ENCODE measurements at places on chromosomes 11 and 22.

DNA sequence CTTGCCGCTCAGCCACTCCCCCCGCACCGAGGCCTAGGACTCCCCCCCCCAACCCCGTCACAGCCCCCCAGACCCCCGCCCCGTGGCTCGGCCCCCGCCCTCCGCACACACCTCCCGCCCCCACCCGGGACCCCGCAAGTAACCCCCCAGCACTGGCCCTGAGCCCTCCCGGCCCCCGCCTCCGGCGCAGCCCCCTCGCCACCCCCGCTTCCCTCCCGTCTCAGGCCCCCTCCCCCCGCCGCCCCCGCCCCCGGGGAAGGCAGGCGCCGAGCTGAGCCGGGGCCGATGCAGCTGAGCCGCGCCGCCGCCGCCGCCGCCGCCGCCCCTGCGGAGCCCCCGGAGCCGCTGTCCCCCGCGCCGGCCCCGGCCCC, 1.5 kb downstream of the SHANK3 start:
- no peak for DNase-seq

GRCh38 chr22:25970374-25970911, 198.8 kb upstream of the SEZ6L start:
- DNase-seq = no peak

DNA sequence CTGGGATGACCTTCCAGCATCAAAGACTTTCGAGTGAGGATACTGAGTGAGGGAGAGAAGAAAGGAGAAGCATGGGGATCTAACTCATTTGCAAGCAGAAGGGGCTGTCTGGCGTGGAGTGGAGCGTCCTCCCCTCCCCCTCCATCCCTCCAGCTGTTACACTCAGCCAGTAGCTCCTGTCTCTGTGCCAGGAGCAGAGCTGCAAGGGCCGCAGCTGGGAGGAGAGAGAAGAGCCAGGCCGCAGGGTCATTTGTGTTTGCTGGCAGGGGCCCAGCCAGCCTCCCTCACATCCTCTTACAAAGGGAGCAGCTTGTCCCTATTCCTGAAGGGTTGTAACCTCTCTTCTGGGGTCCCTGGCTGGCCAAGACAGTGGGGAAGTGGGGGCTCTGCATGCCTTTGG, 57.9 kb downstream of the NECTIN1 start:
- no peak for DNase-seq

- no peak for DNase-seq
Observed at GRCh38 chr11:12067796-12068357, 42.5 kb upstream of the MICAL2 start.

DNA sequence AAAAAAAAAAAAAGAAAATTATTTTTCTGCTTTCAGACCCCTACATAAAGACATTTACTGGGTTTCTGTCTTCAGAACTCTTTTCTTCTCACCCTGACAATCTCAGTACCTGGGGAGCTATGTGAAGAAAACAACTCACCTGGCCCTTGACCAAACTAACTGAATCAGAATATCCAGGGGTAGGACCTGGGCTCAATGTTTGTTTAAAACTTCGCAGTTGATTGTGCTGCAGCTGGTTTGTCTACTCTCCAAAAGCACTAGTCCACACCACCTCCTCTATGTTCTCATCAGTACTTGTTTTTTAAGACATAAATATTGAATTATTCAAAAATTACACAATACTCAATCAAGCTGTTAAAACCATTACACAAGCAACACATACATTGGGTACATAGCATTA, 34.8 kb downstream of the EIF3F start:
- DNase-seq = no peak

GRCh38 chr11:38402063-38402462, 1804.0 kb upstream of the RAG2 start:
- DNase-seq = no peak

- DNase-seq = no peak
Observed at GRCh38 chr11:23976426-23976825, 520.4 kb upstream of the LUZP2 start.

DNA sequence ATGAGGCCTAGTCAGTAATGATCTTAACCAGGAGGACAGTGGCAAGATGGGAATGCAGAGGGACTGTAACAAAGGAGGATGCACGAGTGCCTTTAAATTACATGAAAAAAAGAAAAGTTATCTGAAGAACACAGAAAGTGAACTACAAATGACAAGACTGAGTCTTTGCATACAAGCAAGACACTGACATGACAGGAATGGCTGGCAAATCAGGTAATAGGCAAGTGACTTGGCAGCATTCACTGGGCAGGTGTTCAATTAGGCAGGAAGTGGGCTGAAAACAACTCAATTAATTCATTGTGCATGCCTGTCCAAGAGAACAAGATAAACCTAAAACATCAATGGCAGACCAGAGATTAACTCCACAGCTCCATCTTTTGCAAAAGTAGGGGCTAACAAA, 24.0 kb downstream of the SMCO4 start:
- no peak for DNase-seq

DNA sequence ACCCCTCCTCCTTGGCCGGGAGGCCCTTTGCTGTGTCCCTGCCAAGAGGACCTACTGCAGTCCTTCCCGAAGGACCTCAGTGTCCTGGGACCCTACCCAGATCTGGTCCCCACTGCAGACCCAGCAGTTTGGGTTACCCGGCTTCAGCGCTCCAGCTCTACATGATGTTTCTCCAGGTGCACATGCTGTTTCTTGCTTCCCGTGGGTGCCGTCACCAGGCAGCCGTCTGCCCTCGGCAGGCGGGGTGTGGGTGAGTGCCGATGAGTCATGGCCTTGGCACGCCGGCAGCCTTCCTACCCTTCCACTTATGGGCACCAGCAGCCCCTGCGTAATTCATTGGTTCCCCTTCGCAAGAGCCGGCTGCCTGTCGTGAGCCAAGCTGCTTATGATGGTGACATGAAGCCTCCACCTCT, 101.8 kb downstream of the BCR start:
- DNase-seq = peak; percentile 51

DNA sequence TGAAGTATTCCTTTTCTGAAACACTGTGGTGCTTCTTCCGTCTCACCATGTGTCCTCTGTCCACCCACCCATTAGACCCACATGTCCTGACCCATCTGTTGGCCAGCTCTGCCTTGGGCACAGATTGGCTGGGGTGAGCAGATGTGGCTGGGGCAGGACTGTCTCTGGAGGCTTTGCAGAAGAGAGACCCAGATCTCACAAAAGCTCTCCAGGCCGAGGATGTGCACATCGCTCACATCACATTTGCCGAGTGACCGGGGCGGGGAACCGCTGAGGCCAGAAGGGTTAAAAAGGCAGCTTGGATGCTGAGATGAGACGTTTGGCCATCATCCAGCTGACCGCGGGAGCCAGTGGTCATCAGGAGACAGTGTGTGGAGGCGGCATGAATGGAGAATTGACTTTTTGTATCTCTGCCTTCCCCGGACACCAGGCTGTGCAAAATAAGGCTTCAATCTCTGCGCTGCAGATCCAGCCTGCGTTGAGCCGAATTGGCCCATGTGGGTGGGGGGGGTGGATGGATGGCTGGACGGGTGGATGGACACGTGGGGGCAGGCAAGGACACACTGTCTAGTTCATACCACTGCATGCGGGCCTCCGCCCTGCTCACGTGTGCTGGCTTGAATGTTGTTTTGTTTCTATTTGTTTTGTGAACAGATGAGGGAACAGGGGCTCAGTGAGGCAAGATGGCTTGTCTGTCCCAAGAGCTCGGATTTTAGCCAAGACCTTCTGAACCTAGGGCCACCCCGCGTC, 6.1 kb downstream of the IFITM10 start:
- no peak for DNase-seq

DNA sequence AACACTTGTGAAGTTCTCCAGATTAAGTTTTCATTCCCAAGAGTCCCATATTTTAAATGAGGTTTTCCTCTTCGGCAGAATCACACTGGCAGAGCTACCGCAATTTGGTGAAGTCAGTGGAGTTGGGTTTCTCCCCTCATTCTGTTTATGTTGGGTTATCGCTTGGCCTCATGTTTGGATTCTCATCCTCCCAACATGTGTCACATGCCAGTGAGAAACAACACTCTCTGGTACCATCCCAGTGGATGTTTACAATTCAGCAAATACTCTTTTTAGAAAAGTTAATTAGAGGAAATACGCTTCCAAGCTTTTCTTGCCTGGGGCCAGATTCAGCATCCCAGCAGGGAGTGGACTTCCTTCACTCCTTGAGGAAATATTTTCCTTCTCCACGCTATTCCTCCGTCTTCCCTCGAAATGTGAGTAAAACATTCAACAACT, 2.1 kb downstream of the PAMR1 start:
- DNase-seq = no peak

DNA sequence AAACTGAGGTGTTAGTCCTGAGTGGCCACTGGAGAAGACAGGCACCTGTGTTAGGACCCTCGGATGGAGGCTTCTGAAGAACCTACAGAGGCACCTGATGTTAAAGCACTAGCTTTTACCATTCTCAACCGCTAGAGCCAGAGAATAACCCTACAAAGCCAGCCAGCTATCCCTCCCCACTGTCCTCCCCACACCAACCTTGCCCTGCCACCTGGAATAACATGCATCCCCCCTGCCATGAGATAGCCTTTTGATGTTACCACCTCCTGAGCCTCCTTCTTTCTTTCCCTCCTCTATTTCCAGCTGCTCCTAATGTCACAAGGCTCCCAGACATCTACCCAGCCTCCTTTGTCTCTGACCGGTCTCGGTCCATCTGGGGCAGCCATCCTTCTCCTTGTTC, 28.1 kb downstream of the COMMD9 start:
- DNase-seq = no peak

DNA sequence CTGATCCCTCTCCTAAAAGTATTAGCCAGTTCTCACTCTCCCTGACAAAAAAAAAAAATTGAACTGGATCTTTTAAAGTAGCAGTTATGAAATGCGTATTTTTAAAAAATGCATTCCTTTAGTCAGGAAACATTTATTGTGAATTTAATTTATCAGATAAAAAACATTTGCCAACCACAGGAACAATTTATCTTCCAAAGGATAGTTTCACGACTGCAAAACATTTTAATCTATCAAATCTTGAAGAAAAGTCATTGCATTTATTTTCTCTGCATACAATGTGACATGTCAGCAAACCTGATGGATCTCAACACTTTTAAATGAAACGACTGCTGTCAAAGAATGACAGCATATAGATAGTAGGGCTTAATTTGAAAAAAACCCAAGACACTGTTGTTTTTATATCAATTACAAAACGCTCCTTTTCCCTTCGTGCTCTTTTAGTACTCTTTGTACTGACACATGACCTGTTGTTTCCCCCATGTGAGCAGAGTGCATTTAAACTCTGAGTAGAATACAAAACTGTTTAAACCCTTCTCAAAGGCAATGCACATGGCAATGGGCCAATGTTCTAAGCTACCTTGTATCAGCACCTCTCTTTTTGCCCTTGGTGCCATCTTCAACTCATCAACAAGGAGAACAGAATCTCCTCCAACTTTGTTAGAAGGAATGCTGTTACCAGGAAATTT, 107.0 kb downstream of the ATG16L2 start:
- no peak for DNase-seq

DNA sequence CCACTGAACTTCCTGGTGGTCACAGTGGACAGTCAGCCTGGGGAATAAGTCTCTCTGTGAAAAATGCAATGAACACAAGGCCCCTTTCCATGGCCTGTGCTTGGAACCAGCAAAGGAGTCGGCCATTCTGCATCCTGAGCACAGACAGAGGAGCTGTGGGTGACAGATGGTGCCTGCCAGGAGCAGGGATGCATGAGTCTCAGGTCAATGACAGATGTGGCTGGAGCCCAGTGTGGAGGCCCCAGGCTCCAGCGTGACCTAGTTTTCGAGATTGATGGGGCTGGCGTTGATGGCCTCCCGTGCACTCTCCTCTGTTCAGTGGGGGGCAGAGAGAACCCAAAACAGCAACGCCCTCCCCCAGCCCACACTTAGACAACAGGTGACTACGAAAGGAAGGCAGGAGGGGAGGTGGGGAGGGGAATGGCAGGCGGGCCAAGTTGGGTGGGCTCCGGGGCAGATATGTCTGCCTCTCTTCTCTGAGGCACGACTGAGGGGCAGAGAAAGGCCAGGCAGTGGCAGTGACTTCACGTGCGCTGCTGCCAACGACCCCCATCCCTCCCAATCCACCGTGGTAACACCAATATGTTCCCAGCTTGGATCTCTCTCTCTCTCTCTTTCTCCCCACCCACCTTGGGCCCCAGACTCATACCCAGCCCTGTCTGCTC, 34.4 kb upstream of the CD5 start:
- DNase-seq = no peak

- DNase-seq = no peak
Observed at GRCh38 chr11:68021167-68021787, 9.2 kb upstream of the NDUFS8 start.

- DNase-seq = no peak
Observed at GRCh38 chr11:36156161-36156816, 132.9 kb downstream of the COMMD9 start.

DNA sequence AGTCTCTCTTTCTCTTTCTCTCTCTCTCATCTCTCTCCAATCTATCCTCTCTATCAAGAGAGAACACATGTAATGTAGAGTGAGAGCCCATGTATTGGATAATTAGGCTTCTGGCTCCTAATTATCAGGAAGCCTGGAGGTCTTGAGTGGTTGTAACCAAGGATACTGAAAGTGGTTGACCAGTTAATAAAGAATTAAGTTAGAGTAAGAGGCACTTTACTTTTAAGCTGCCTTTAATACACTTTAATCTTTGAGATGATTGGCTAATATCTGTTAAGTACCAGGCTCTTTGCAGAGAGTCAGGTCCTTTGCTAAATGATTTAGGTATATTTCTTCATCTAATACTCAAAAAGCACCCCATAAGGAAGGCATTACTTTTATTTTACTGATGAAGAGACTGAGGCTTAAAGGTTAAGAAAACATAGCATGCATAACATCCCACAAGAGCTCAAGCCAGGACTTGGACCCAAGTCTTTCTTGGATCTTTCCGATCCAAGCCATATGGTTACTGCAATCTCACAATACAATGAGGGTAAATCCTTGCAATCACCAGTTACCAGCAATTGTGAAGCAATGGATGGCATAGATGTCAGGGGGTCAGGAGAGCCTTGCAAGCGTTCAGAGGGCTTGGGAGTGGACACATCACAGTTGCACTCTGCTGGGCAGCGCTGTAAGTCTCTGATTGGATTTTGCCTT, 22.1 kb downstream of the CD44 start:
- no peak for DNase-seq

DNA sequence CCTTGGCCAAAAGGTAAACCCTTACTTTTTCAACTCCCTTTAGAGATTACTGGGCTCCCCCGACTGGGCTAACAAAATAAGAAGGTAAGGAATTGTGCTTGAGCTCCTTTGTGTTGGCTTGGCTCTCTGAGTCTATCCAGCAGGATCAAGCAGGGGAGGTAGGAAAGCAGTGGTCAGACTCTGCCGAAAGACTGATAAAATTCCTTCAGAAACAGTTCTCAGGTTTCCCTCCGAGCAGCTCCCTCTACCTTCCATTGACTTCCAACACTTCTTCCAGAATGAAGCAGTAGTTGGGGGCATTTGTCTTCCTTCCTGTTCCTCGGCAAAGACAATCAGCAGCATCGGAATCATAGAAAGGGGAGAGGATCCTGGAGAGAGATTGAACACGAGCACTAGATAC, 16.1 kb upstream of the CARD18 start:
- DNase-seq = no peak

DNA sequence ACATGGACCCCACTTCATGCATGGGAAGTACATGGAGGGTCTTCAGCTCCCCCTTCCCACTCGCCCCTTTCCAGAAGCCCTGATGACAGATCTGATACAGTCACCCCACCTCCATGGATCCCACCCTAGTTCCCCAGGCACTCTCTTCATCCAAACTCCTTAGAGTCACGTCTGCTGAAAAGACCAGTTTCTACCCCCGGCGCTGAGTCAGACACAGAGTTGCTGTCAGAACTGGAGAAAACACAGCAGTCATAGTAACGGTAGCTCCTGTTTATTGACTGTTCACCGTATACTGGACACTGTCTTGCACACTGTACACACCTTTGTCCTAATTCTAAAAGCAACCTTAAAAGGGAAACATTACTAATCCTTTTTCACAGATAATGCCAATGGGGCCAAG, 29.1 kb downstream of the DRD2 start:
- no peak for DNase-seq
